ENCODE measurements at places on chromosomes 3 and 15.

DNA sequence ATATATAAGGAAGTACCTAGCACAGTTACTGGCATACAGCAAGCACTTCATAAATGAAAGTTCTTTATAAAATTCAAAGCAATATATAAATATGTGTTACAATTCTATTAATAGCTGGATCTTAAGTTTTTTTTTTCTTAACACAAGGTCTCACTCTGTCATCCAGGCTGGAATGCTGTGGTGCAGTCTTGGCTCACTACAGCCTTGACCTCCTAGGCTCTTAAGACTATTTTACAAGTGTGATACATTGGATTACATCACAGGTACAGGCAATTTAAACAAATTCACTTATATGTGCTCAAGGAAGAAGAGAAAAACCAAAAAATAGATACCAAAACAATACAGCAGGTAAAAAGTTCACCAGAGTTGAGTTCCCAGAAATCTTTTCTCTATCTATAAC lies 60.6 kb downstream of the ZNF280D start:
- DNase-seq = no peak

- DNase-seq = no peak
Measured at GRCh38 chr3:63582943-63583500, 69.5 kb upstream of the SNTN start.

GRCh38 chr3:179663093-179663492 lies 10.3 kb downstream of the USP13 start:
- DNase-seq = no peak

DNA sequence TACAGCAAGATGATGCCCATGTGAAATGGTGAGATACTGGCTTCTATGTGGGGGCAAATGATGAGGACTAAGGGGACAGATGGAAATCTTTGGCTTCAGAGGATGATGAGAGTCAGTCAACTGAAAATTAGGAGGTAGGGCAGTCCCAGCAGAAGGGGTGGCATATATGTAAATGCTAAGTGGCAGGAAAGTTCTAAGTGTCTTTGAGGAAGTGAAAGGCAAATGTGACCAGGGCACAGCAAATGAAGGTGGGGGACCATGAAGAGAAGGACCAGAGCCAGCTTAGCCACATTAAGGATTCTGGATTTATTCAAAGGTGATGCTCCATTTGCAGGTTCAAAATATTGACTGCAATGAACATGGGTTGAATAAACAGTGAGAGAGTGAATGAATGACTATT lies 29.2 kb upstream of the LIMD1 start:
- DNase-seq = no peak

GRCh38 chr15:43150191-43150929 lies 17.0 kb downstream of the TMEM62 start:
- DNase-seq = no peak

GRCh38 chr3:48826451-48826850 lies 21.2 kb downstream of the PRKAR2A start:
- DNase-seq = no peak

DNA sequence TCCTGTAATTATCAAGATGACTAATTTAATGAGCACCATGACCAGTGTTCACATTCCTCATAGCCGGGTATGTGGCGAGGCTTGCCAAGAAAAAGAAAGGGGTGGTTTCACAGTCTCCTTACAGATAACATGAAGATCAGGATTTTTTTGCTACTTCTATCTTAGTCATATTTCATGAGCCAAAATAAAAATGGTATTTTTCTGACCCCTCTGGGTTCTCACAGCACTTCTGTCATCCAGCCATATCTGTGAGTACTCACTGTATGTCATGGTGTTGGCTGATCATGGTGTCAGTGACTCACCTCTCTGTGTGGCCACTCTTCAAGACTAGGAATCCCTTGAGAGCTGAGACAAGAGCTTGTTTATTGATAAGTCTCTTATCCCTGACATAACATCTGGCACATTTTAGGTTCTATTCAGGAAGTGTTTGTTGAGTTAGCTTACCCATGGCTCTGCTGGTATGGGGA lies 130.5 kb upstream of the LMCD1 start:
- no peak for DNase-seq

DNA sequence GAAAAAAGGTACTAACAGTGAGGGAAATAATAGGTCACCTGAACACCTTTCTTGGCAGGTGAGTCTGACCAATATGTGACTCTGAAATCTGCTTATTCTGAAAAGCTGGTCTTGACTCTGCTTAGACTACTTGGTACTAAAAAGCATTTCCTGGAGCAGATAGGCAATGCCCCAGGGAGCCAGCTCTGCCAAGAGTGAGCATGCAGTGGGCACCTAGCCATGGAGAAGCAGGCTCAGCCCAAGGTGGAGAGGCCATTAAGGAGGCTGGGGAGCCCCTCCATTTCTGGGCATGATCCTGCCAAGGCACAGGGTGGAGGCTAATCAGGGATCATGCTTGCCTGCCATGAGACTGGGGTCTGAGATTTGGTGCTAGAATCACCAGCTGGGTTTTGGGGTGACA lies 1.6 kb upstream of the LTF start:
- DNase-seq = no peak

DNA sequence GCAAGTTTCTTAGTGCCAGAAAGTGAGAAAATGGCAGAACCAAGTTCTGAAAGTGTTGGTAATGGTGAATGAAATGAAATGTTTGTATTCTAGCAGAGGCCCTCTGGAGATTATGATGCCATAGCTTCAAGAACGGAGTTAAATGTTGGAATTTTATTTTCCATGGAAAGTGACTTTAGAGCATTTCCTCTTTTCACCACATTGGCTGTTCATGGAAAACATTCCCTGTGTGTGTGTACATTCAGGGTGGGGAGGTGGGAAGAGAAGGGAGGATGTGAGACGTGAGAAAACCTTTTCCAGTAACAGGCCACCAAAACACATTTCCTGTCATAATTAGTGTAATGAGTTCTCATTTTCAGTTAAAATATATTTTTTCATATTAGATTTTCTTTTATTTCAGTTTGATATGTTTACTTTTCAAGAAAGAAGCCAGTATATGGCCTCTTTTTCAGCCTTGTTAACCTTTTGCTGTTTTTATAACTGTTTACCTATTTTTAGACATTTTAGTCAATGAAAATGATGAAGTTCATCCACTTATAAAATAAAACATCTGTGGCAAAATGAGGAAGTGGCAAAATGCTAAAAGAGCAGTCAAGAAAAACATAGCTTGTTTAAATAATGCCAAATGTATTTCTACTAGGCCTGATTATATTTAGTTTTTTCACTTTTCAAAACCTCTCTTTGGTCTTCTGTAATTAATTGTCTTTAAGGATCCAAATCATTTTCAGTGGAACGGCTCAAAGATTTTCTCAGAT lies 21.6 kb downstream of the SAMMSON start:
- DNase-seq = no peak

- no peak for DNase-seq
Measured at GRCh38 chr3:98026425-98027084, 8.6 kb downstream of the GABRR3 start.

GRCh38 chr15:89109238-89109637 lies 21.0 kb downstream of the ABHD2 start:
- DNase-seq = no peak

- DNase-seq = peak; percentile 49
Measured at GRCh38 chr3:46406788-46407611, at the start of the genes CCR5AS and CCRL2. CCR5AS (minus strand) TSS chr3:46407066. CCRL2 (plus strand) TSS chr3:46407259; CDS start chr3:46408080, 821 bp downstream.

GRCh38 chr15:48935236-48935635 lies 28.5 kb downstream of the SHC4 start:
- no peak for DNase-seq

DNA sequence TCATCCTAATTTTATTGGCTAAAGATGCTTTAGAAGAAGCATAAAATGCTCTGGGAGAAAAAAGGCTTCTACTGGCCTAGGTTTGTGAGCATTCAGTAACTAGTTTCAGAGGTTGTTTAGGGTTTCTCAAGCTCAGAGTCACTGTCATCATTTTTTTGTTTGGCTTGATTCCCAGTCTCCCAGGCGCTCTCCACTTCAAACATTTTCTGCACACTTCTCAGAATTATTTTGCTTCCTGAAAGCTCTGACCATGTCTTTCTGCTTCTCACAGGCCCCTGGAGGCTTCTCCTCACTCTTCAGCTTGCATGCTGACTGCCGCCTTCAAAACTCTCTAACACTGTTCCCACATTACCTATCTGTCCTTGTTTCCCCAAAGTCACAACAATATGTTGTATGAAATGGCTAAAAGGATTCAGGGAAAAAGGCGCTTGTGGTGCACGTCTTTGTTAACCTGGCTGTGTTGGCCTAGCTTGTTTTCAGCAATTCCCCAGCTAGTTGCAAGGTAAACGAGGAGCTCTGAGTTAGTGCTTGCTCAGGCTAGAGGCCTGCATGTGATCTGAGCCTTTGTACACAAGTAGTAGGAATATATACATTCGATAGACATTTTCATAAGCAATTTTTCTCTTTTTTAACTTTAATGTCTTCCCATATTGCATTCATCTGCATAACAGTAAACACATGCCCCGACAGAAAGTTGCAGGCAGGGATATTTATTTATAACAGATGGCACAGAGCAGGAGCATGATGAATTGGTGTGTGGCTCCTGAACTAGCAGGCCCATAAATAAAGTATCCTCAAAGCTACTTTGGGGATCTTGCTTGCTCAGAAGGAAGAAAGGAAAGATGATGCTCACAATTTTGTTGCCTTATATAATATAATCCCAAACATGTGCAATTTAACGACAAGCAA lies 129.2 kb upstream of the DPH6 start:
- DNase-seq = no peak

- no peak for DNase-seq
Measured at GRCh38 chr15:58431221-58432149, at the start of gene LIPC. LIPC (plus strand) TSS chr15:58431991; CDS start chr15:58432033, 42 bp downstream.

DNA sequence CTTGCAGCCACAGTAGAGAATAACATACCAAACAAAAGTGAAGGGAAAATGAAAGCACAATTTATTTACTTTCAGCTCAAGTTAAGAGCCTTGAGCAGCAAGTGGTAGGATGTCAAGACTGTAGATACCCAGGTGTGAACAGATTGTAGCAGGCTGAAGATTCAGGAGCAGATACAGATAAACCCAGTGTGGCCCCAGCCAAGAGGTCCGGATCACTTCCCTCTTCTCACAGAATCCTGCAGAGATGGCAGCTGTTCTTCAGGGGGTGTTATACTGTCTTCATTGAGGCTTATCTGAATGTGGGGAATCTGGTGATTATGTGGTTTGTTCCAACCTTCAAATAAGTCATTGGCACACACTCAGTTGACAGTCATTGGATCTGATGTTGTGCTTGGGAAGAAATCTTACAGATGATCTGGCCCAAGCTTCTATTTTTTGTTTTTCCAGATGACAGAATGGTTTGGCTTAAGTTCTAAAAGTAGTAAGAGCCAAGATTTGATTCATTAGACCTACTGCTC lies 2.2 kb downstream of the STARD9 start:
- no peak for DNase-seq

GRCh38 chr3:52433996-52434479 lies 10.9 kb downstream of the SEMA3G start:
- no peak for DNase-seq

- DNase-seq = no peak
Measured at GRCh38 chr3:53483821-53484220, 10.6 kb upstream of the CACNA1D start.

DNA sequence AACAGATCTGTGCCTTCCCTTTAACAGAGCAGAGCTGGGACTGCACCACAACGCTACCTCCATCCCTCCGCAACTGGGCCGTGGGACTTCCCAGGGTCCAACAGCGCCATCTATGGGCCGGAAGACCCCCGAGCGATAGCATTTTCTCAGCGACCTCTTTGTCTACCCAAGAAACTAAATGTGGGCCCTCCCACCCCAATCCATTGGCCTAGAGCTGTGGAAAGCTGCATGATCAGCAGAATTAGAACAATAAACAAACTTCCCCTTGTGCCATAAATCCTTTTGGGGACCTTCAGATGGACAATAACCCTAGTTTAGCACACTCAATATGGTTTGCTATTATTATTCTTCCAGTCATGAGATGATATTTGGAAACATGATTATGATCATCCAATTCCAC lies 74.8 kb upstream of the NTRK3 start:
- DNase-seq = peak; percentile 70

- DNase-seq = no peak
Measured at GRCh38 chr3:514192-514591, 317.6 kb downstream of the CHL1 start.

DNA sequence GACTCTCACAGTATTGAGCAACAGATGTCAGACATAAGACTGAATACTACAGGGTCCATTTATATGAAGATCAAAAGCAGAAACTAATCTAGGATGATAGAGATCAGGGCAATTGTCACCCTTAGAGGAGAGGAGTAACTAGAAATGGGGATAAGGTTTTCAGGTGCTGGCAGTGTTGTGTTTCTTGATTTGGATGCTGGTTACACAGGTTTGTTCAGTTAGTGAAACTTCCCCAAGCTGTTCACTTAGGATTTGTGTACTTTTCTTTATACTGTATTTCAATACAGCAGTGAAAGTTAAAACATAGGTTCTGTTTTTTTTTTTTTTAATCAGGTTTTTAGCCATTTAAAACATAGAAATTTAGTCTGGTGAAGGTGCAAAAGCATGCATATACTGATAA lies 39.1 kb upstream of the CMTM7 start:
- no peak for DNase-seq

- DNase-seq = no peak
Measured at GRCh38 chr15:81987628-81988027, 58.2 kb downstream of the MEX3B start.

- DNase-seq = no peak
Measured at GRCh38 chr3:31265646-31266428, 266.9 kb upstream of the STT3B start.

DNA sequence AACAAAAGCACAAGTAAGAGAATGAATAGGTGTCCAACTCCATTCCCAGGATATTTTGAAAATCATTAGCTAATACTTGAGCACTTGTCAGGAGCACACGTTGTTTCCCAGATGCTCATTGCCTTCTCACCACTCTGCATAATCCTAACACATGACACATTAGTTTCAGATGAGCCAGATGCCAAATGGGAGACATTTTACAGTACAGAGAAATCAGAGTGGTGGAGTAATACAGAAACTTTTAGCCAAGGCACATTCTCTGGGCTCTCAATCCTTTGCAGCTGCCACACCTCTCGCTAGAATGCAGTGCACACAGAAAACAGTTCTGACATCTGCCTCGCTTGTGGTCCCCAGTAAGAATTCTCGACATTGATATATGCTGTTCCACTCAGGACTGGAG lies 76.6 kb downstream of the P3H2 start:
- DNase-seq = no peak

DNA sequence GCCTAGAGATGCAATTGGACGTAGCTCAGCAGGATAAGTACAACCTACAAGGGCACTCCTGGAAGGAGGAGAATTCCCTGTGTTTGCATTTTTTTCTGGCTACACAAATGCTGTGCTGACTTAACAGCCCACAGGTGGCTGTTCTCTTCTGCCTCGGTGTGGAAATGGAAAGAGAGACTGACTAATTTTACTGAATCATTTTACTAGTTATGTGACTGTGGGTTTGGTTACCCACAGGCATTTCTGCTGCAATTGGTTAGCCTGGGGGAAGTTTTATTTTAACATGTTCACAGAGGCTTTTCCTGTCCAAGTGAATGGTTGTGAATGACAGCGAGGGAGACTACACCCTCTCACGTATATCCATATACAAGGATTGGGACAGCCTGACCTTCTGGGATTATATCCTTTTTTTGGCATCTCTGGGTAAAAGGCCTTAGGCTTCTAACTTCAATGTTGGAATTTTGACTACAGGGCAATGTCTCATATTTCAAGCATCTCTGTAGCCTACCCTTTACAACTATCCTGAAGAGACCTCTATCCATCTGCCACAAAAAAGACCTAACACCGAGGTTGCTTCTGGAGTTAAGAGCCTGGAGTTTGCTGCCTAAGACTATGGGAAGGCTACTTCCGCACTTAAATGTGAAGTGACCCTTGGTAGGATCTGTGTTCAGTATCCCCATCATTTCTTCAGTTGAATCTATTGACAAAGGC lies 67.2 kb upstream of the TP63 start:
- DNase-seq = peak; percentile 86

Data from activated CD4-positive, alpha-beta T cell treated with anti-CD3 and anti-CD28 coated beads, Interleukin-2, Interleukin-6, amounts not matched to agents 100 ng/mL and 50 ng/mL, durations not matched to agents 16 hours and 8 hours (primary cell).